Purkinje cell (primary cell): ENCODE measurements at places on chromosomes 13 and 19. TPM values are rescaled to one million over a fixed set of nuclear protein-coding genes. Genes with fewer than 3 reads are reported as not detected.

PLIN5 gene
- 0.75 and 0.87 TPM in 2 replicates for polyA plus RNA-seq

KLK4 gene
- polyA plus RNA-seq = not detected in 2 replicates

PPP5C gene
- 12.9 and 13.0 TPM in 2 replicates for polyA plus RNA-seq

FOXO1 gene
- 0.39 and 2.1 TPM in 2 replicates for polyA plus RNA-seq

SPRYD7 gene
- polyA plus RNA-seq = 35.1 and 37.1 TPM in 2 replicates

RAB20 gene
- polyA plus RNA-seq = 2.9 and 4.1 TPM in 2 replicates

CGB8 gene
- polyA plus RNA-seq = not detected in 2 replicates

PSG2 gene
- not detected in 2 replicates for polyA plus RNA-seq

SIX5 gene
- polyA plus RNA-seq = not detected in 2 replicates
